Activated CD8-positive, alpha-beta memory T cell treated with anti-CD3 and anti-CD28 coated beads, Interleukin-2, amount 50 U/mL, for 48 hours (primary cell): ENCODE measurements at places on chromosomes 4 and X.

GRCh38 chr4:89558147-89558546 is 250.5 kb upstream of the GPRIN3 start:
- DNase-seq = no peak

DNA sequence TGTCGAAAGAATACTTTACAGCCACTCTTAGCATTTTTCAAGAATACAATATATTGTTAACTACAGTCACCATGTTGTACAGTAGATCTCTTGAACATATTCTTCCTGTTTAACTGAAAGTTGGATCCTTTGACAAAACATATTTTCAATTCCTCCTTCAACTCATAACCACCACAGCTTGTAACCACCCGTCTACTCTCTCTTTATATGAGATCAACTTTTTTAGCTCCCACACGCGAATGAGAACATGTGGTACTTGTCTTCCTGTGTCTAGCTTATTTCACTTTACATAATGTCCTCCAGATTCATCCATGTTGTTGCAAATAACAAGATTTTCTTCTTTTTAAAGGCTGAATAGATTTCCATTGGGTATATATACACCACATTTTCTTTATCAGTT is 338.3 kb upstream of the IGFBP7 start:
- no peak for DNase-seq

DNA sequence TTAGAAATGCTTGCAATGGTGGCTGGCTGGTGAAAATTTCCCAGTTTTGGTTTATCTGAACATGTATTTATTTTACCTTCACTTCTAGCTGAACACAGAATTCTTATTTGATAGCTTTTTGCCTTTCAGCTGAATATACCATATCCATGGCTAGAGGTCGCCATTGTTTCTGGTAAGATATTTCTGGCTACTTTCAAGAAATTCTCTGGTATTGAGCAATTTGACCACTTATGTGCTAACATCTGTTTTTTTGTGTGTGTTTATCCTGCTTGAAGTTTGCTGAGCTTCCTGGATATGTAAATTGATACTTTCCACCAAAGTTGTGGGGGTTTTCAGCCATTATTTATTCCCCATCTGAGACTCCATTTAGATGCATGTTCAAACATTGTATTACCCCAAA is 75.4 kb downstream of the FBXW7 start:
- DNase-seq = no peak

GRCh38 chr4:134687646-134688628 is 486.3 kb upstream of the PABPC4L start:
- DNase-seq = no peak

- no peak for DNase-seq
Measured at GRCh38 chrX:5431823-5432222, 796.8 kb downstream of the NLGN4X start.

- DNase-seq = no peak
Measured at GRCh38 chr4:88860586-88860985, 163.0 kb upstream of the NAP1L5 start.

GRCh38 chr4:42348247-42348646 is 49.0 kb upstream of the SHISA3 start:
- no peak for DNase-seq

DNA sequence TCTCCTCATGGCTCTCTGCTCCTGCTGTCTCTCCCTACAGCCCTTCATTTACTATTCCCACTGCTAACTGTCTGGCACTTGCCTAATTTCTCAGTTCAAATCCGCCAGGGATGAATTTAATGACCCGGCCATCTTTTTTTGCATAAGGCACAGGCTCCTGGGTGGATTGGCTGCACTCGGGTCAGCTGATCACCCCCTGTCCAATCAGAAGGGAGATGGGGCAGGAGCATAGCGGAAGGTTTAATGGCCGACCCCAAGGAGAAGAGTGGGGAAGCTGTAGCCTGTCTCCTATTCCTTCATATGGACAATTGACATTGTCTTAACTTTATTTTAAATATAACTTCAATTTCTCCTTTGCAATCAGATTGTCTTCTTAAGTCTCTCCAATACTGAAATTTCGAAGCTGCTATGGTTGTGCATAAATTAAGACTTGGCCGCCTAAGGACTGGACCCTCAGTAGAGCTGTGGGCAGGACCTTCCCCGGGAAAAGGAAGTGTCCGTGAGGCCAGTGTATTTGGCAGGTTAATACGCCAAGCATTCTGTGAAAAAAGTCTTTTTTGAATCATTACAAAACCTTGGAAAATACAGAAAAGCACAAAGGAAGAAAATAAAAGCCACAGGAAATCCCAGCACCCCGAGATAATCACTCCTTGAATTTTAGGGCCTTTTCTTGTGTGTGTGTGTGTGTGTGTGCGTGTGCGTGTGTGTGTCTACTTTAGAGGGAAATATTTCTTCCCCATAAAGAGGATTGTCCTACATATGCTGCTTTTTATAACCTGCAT is 55.5 kb downstream of the SMIM20 start:
- DNase-seq = no peak

DNA sequence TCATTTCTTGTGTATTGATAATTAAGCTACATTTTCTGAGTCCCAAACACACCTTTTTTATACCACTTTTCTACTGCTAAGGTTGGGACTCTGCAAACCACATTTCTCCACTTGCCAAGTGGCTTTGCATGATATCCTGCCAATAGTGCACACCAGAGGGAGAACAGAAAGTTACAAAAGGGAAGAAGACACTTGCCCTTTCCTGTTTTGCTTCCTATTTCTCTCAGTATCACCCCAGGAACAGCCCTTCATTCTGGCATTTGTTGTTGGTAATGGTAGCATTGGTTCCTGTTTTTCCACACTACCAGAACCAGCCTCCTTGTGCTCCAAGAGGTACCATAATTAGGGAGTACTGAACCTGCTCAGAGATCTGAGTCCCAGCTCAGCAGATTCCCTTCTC is 87.1 kb downstream of the HDX start:
- DNase-seq = no peak

DNA sequence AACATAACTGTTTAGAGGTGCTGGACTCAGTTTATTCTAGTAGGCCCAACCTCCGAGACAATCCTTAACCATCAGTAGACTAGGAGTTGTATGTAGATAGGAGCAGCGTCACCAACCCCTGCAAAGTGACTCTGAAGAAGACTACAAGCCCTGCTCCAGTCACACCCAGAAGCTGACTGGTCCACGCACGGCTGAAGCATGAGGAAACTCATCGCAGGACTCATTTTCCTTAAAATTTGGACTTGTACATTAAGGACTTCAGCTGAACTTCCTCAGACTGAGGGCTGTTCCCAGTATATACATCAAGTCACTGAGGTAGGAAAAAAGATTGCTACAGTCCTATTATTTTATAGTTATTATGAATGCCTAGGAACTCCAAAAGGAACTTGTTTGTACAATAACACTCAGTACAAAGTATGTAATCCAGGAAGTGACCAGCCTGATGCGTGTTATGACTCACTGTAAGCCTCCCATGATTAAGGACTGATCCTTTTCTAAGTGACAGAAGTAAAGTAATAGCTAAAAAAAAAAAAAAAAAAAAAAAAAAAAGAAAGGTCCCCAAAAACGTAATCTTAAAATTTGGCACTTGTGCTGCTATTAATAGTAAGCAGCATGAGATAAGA is 41.6 kb upstream of the UGT2B7 start:
- DNase-seq = no peak

- no peak for DNase-seq
Measured at GRCh38 chr4:55089916-55090315, 35.5 kb downstream of the KDR start.

DNA sequence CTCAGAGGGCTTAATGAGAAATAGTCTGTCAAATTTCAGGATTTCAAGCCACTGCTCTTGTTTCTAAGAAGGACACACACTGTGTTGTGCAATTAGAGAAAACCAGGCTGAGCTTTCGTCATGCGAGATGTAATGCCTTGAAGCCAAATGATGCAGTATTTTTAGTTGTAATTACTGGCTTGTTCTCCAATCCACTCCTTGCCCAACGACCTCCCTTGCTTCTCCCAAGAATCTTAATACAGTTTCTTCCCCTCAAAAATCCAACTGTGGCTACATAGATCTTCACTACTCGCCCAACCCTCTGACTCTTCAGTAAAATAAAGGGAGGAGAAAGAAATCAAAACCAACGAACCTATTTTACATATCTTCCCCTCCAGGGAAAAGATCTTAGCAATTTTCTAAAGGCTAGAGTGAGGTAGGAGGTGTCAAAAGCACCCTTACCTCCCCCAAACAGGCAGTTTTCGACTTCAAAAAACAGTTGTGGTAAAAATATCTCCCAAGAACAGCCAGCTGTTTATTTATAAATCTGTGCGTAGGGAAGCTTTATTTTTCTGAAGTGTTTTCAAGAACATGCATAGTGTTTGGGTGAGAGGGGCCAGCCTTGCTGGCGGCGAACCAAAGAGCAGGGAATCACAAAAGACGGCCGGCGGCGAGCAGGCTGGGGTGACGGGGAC is 68.7 kb downstream of the MGST2 start:
- DNase-seq = no peak
